ENCODE measurements at places on chromosomes 12 and 14.

DNA sequence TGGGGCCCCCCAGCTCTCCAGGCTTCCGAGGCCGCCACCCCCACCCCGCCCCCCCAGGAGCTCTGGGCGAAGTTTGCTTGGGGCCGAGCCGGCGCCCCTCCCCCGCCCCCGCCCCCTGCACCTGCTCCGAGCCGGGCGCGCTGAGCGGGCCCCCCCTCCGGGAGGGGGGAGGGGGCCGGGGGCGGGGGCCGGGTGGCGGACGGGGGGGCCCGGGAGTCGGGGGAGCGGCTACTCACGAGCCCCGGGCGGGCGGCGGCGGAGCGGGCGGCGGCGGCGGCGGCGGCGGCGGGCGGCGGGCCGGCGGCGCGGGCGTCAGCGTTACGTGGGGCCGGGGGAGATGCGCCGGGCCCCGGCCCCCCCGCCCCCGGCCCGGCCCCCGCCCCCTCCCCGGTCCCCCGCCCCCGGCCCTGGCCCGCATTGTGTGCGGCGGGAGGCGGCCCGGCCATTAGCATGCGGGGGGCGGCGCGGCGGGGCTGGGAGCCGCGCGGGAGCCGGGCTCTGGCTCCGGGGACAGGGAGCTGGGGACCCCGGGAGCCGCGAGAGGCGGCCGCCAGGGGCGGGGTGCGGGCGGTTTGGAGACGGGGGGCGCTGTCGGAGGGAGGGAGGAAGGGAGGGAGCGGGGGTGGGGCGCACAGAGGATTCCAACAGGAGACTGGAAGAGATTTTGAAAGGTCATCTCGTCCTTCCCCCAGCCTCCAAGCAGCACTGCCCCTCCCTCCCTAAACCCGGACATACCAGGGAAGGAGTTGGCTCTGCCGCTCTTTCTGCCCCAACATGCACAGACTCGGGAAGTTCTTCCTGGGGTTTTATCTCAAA, at the start of gene ZNF219:
TSS of gene ZNF219 (minus strand) at position 580 of the 816 bp plus-strand sequence. CDS start 5,064 bp downstream, outside the sequence.
- peak; percentile 32 for DNase-seq

GRCh38 chr14:105888151-105888550, 361.8 kb downstream of the TMEM121 start:
- DNase-seq = no peak

DNA sequence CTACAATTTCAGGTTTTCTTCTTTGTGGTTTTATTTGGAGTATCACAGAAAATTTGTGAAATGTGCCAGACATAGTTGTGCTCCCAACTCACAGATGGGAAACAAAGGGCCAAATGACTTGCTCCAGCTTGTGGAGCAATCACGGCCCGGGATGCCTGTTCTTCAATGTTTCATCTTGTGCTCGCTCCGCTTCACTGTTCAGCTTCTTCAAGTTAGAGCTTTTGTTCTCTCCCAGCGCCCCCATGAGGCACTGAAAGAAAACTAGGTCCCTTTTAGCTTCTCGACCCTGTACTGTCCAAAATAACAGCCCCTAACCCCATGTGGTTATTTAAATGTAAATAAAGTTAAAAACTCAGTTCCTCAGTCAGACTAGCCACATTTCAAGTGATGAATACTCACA, 187.9 kb upstream of the STXBP6 start:
- peak; percentile 50 for DNase-seq

DNA sequence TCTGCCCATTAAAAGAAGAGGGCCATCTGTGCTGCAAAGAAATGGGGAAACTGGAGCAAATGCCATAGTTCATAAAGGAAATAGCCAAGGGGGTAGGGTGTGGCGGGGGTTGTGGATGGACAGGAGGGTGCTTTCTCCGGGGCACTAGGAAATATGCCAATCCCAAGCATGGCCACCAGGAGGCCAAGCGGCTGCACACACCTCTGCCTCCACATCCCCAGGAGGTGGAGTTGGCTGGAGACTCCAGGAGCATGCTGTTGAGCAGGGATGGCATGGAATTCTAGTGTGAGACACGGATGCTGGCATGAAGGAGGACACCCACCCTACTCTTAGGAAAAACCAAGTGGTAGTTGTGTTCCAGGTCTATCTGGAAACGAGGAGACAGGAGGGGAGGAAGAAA, 25.2 kb downstream of the NID2 start:
- DNase-seq = no peak

DNA sequence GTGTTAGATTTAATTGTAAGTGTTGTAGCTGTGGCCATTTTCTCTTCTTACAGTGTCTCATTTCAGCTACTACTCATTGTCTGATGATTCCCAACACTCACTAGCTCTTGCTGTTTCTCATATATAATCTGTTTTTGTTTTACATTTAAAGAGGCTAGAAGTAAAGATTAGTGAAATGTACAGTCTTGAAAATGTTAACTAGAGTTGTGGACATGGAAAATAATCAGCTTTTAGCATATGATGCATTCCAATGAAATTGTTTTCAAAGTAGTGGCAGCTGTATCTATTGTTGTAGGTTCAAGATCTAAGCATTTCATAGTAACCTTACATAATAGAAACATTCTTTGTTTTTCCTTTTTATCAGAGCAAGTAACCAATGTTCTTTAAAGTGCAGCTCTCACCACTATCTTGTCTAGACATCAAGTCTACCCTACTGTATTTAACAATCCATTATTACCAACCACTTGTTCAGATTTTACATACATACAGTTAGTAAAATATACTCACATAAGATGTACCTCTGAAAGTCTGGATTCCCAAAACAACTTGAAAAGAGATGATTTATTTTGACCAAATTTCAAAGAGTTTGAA, 76.9 kb downstream of the PPHLN1 start:
- no peak for DNase-seq

DNA sequence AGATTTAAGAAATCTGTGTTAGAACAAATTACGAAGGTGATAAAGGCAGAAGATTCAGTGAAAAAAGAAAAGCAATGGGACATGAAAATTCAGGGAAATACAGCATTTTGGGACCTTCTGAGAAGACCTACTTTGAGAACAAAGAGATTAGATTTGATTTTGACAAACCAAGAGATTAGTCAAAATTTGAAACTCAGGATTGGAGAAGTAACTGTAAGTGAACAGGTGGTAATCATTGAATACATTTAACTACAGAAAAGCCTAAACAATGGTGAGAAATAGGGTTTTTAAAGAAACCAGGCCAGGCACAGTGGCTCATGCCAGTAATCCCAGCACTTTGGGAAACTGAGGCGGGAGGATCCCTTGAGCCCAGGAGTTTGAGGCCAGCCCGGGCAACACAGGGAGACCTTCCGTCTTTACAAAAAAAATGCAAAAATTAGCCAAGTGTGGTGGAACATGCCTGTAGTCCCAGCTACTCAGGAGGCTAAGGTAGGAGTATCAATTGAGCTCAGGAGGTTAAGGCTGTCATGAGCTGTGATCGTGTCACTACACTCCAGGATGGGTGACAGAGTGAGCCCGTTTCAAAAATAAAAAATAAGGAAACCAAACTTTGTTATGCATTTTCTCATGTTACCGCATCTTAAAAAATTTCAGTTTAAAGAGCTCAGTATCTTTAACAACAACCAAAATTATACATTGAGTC, 8.9 kb upstream of the SAV1 start:
- no peak for DNase-seq

GRCh38 chr14:32545095-32545494, 216.0 kb downstream of the AKAP6 start:
- DNase-seq = no peak

DNA sequence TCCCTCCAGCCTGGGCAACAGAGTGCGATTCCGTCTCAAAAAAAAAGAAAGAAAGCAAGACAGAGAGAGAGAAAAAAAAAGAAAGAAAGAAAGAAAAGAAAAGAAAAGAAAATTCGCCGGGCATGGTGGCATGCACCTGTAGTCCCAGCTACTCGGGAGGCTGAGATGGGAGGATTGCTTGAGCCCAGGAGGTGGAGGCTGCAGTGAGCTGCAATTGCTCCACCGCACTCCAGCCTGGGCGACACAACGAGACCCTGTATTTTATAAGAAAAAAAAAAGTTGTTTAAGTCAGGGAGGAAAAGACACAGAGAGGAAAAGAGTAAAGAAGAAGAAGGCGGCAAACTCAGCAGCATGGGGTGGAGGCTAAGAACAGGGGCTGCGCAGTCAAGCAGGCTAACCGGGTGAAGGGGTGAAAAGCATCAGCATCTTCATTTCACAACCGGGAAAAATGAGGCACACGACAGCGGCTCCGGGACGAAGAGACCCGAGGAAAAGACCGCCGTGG, 557 bp upstream of the FICD start:
- DNase-seq = no peak

- no peak for DNase-seq
These were observed 178.8 kb upstream of the FRMD6 start for GRCh38 chr14:51472881-51473280.

DNA sequence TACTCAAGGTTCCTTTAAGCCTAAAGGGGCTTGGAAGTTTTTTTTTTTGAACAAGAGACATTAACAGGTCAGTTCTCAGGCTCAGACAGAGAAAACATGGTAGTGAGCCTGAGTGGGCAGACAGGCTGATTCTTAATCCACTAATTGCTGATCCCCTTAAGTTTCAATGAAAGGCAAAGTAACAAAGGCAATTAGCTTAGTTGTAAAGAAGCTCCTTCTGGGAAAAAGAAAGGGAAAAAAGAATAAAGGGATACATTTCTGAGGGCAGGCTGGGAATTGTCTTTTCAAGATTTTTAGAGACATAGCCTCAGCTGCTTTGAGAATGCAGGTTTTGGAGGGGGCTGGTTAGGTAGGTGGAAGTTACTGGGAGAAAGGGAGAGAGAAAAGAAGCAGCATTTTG, 133.8 kb downstream of the CFAP54 start:
- no peak for DNase-seq

DNA sequence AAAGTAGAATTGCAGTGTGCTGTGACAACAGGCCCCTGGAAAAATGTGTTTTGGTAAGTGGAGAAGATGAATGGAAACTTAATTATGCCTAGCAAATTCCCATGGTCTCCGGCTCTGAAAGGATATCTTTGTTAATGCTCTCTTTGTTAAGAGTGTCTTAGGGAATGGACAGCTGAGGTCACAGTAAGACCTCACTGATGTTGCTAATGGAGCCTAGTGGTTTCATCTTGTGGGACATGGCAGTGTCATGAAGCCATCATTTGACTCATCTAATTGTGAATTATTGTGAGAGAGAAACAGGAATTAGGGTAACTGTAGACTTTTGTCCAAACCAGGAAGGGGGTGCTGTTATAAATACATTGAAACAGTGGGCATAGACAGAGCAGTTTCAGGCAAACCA, 330.3 kb downstream of the TMTC2 start:
- peak; percentile 71 for DNase-seq

- no peak for DNase-seq
These were observed 92.1 kb downstream of the NINJ2 start for GRCh38 chr12:570921-571794.

GRCh38 chr12:113770389-113770865, 195.7 kb downstream of the RBM19 start:
- no peak for DNase-seq

GRCh38 chr12:121089031-121089812, 43.5 kb upstream of the P2RX7 start:
- no peak for DNase-seq

DNA sequence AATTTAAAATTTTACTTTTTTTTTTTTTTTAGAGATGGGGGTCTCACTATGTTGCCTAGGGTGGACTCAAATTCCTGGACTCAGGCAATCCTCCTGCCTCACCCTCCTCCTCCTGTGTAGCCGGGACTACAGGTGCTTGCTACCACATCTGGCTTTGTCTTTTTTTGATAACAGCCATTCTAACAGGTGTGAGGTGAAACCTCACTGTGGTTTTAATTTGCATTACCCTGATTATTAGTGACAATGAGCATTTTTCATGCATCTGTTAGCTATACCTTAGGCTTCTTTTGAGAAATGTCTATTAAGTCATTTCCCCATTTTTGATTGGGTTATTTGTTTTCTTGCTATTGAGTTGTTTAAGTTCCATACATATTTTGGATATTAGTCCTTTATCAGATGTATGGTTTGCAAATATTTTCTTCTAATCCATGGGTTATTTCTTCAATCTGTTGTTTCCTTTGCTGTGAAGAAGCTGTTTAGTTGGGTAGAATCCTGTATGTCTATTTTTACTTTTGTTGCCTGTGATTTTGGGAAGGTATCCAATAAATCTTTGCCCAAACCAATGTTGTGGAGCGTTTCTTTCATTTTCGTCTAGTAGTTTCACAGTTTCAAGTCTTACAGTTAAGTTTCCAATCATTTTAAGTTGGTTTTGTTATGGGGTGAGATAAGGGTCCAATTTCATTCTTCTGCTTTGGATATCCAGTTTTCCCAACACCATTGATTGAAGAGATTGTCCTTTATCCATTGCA, 86.1 kb downstream of the MYF5 start:
- no peak for DNase-seq

GRCh38 chr12:4026517-4026916, 153.3 kb upstream of the PARP11 start:
- DNase-seq = no peak

- no peak for DNase-seq
These were observed 29.5 kb upstream of the OSBPL8 start for GRCh38 chr12:76588881-76589565.

DNA sequence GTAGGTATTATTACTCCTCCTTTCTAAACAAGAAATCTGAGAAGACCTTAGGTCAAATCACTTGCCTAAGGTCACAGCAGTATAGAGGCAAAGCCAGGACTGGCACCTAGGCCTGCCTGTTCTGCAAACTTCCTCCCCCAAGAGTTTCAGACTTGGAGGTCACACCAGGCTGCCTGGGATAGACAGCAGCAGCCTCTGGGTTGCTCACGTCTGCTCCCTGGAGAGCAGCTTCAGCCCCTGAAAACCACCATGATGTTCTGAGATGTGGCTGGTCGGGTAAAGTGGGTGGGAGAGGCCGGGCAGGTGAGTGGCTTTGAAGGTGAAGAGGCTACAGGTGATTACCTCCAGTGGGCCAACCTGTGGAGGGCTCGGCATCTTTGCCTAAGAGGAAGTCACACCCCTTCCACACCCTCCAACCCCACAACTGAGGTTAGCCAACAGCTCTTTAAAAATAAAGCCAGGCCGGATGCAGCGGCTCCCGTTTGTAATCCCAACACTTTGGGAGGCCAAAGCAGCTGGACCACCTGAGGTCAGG, 37.0 kb upstream of the PNMA1 start:
- no peak for DNase-seq

DNA sequence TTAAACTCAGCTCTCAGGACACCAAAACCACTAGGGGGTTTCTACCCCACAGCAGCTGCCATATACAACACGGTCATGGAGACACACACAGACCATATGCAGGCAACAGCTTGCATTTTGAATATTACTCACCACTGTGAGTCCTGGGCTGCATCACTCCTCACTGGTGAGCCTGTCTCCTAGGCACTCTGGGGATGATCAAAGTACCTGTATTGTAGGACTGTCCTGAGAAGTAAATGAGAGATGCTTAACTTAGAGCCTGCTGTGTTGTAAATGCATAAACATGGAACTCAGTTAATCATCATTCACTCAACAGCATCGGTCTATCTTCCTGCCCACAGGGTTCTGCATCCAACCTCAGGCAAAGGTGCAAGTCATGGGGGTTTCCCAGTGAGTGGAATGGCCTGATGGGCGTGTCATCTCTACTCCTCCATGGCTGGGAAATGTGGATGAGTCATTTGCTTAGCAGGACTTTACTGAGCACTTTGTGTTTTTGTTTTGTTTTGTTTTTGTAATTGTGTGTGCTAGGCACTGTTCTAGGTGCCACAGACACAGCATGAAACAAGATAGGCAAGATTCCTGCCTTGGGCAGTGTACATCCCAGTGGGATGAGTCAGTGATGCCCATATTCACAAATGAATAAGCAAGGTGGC, 1141.2 kb upstream of the TMEM132C start:
- no peak for DNase-seq

GRCh38 chr14:61438497-61438859, 117.1 kb downstream of the PRKCH start:
- DNase-seq = no peak

- DNase-seq = no peak
These were observed 42.4 kb downstream of the RALGAPA1 start for GRCh38 chr14:35766700-35767082.

- peak; percentile 65 for DNase-seq
These were observed 1.0 kb downstream of the ITFG2 start for GRCh38 chr12:2813214-2814185.

All from pons (tissue), 1 donor.